ENCODE measurements at places on chromosomes 1 and 21.

- DNase-seq: peak; percentile 56
These were observed 69.2 kb upstream of the ERG start for GRCh38 chr21:38567335-38567969.

- no peak for DNase-seq
These were observed 11.6 kb downstream of the GMEB1 start for GRCh38 chr1:28680151-28680550.

GRCh38 chr21:26096494-26097371, 73.8 kb downstream of the APP start:
- DNase-seq: no peak

DNA sequence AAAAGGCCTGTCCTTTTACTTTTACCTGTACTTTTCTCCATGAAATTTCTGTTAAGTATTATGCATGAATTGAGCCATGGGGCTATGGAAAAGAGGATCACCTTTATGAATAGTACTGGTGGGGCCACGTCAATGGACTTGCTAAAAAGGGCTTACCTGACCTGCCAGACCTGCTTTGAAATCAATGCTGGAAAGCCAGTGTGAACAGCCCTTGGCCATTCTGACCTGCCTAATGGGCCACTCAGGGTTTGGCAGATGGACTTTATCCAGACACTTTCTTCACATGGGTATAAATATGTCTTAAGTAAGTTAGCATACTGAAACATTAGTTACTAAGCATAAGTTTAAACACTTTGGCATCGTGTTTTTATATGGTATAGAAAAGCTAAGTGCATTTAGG, 8.3 kb upstream of the GUK1 start:
- DNase-seq: no peak

DNA sequence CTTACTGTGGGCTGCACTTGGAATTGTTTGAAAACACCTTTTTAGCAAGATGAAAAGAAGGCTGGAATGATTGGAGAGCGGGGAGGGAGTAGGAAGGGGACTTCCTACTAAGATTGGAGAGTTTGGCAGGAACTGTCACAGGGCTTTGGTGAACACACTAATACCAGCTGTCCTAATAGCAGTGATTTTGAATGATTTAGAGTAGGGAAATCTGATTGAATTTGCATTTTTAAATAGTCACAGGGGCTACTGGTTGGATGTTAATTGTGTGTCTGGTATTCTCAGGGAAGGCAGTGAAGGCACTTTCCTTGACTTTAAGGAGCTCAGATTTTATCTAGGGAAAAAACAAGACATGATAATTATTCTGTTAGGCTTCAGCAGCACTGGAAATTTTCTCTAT, 2.5 kb upstream of the HMGCL start:
- no peak for DNase-seq

DNA sequence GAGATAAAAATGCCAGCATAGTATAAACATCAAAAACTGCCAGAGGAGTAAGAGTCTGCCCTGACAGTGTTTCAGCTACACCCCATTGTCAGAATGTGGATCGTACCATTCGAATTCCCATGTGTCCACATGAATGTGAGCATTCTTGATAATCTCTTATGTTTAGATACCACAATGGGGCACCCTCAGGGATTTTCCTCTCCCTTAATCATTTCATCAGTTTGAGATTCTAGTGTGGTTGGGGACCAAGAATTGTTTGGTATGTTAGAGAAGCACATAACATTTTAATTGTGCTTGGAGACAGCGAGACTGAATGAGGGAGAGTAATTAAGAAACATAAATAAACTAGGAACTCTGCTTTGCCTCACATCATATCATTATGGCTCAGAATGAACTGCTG, 120.2 kb downstream of the ZC3H11B start:
- no peak for DNase-seq

DNA sequence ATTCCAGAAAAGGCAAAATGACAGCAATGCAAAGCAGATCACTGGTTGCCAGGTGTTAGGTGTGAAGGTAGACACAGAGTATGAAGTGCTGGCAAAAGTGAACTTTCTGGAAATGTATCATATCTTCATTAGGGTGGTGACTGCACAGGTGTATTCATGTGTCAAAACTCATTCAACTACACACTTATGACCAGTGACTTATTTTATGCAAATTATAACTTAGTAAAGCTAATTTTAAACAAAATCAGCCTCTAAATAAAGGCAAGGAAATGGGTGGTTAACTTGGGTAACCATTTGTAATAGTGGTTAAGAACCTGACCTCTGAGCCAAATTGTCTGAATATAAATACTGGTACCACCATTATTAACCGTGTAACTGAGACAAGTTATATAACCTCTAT, 7.4 kb downstream of the COP1 start:
- no peak for DNase-seq

DNA sequence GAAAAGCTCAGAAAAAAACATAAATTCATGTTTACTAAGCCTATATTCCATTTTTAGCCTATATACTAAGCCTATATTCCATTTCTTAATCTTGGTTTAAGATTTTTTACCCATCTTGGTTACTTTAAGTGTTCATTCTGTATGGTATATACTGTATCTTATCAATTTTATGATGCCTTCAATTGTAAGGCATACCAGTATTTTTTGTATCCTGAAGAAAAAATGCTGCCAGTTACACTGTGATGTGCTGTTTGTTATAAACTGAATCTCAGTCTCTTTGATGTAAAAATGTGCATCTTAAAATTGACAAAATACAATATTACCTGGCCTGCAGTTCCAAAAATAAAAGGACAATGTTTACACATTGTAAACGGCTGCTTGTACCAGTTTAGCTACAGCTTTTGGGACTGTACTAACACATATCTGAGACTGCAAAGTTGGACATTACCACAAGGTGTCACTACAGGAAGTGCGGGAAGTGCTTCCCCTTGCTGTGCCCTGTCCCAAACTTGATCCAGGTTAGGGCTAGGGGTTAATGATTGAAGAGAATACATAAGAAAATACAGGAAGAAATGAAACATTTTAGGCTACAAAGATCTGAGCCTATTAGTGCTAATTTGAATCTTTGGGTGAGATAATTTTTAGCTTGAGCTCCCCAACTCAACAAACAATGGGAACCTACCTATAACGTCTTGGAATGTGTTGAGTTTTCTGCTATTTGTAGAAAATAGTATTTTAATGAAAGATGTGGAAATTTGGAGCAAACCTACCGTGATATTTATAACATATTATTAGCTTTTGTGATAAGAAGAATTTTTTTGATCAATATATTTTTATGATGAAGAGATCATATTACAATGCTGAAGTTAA, 108.9 kb downstream of the LBR start:
- no peak for DNase-seq

GRCh38 chr1:84103197-84103992, 40.7 kb upstream of the PRKACB start:
- peak; percentile 38 for DNase-seq

GRCh38 chr1:87208080-87208479, 120.6 kb upstream of the LMO4 start:
- DNase-seq: no peak

GRCh38 chr1:209462433-209462832, 121.1 kb upstream of the CAMK1G start:
- DNase-seq: no peak

DNA sequence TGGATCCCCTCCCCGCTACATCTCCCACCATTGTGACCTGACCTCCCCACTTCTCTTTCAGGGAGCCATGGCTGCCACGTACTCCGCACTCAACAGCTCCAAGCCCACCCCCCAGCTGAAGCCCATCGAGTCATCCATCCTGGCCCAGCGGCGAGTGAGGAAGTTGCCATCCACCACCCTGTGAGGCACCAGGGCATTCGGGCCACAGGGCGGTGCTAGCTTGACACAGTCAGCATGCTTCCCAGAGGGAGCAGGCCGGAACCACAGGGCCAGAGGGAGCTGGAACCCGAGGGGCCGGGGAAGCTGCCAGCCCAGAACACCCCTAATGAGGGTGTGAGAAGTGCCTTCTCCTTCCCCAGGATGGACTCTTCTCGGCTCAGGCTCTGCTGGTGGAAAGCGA, 44.5 kb downstream of the RPS6KA1 start:
- DNase-seq: no peak

DNA sequence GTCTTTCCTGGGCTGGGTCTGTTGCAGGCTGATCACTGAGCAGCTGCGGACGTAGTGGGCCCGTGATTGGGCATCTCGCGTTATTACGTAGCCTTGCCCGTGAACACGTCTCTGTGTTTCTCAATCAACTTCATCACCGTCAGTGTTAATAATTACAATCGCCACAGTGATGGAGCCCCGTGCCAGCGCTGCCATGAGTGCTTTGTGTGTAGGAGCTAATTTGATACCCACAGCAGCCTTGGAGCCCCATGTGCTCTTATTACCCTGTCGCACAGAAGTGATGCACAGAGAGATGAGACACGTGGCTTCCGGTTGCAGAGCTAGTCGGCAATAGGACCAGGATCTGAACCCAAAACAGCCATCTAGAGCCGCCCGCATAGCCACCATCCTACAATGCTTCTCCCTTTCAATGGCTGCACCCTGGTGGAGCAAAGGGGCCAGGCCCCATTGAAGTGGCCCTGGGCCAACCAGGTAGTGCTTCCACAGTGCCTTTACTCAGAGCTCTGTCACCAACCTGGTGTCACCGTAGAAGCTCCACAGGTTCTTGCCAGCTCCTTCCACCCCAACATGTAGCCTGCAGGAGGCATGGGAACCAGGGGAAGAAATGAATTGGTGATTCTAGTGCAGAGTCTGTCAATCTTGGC, 398.5 kb upstream of the VAMP3 start:
- peak; percentile 6 for DNase-seq

DNA sequence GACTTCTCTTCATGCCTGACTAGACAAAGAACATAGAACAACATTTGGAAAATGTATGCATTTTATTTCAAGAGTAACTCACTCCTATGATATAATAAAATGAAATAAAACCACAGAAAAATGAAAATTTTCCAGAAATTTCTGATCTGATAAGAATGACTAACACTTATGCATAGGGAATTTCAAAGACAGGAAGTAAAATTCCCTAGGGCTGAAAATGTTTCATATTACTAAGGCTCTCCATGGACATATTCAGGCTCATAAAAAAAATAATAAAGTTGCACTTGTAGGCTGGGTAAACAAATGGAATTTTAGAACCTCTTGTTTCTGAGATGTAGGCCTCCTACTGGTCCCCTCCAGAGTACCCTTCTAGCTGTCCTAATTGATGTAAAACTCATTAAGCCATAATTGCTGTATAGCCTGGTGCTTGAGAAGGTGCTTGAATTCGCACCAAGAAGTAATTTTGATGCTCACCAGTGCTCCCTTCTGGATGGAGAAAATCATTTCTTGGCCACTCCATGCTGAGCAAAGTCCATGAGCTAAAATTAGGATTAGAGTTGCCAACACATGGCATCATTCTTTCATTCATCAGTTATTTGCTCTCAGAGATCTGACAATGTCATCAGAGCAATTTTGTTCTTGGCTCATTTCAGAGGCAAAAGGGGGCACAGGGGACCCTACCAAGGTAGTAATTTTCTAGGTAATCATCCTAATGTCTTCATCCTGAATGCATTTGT, 641.0 kb upstream of the CAMK1G start:
- no peak for DNase-seq

DNA sequence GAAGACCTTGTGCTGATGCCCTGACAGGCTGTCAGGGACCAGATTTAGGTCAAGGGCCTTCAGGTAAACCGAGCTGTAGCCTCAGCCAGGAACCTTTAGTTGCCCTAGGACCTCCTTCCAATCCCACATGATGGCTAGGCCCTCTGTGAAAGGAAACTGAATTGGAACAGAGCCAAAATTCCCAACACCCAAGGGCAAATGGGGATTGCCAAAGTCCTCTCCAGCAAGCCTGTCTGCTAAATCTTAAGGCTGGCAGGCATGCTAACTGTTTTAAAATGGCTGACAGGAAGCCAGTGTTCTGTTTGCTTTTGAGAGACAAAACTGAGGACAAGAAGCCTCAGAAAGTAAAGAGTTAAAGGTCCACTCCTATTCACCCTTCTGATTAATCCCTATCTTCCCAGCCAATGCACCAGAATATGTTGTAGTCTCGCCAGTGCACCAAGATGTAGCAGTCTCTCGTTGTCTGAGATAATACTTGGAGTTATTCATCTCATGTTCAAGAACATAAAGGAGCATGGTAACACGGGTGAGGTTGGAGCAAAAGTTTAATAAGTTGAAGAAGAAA, 35.1 kb downstream of the MSTO1 start:
- no peak for DNase-seq

DNA sequence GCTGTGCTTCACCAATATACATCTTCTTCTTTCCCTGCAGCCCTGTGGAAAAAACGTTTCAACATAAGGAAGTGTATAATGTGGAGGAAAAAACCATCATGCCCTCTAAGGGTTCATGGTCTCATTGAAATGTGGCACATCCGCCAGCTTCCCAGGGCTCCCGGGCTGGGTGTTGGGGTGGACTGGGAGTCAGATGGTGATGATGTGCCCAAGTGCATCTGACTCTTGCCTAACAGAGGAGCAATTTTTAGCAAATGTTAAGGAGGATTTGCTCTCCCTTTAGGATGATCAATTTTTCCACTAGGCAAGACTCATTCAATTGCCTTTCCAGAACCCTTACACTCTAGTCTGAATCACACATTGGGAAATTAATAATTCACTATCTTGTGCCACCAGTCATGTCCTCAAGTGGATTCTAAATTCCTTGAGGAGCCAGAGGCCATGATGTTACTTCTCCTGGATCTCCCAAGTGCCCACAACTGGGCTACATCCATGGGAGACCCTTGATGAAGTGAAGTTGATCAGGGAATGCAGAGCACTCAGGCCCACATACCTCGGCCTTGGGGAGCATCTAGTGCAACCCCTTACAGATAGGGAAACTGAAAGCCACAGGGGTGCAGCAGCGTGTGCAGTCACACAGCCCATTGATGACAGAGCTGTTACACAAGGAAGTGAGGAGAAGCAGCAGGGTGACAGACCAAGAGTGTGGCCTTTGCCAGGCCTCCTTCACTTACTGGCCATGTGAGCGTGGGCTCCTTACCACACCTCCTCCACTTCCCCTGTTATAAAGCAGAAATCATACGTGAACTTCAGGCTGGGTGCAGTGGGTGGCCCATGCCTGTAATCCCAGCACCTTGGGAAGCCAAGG, 100.0 kb upstream of the SLC44A3 start:
- no peak for DNase-seq

- no peak for DNase-seq
These were observed 1.2 kb downstream of the S100A5 start for GRCh38 chr1:153539395-153540093.

- no peak for DNase-seq
These were observed 21.1 kb downstream of the TBX19 start for GRCh38 chr1:168301664-168302320.

DNA sequence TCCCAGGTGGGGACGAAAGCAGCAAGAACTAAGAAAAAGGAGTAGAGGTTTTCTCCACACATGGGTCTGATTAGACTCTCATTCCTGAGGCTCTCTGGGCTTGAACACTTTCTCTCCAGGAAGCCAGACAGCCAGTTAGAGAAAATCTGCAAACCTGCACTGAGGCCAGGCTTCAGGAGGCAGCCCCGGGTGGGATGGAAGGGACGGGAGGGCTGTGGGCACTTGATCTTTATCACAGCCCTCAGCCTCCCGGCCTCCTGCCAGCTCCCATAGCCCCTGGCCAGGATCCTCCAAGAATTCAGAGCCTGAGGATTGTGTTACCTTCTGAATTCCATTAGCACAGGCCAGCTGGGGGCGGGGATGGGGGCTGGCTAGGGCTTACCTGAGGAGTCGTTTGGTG, 40.1 kb downstream of the SERTAD4 start:
- peak; percentile 49 for DNase-seq

Measured in femur (tissue), 1 donor.